ENCODE measurements at places on chromosomes 2 and 18.

DNA sequence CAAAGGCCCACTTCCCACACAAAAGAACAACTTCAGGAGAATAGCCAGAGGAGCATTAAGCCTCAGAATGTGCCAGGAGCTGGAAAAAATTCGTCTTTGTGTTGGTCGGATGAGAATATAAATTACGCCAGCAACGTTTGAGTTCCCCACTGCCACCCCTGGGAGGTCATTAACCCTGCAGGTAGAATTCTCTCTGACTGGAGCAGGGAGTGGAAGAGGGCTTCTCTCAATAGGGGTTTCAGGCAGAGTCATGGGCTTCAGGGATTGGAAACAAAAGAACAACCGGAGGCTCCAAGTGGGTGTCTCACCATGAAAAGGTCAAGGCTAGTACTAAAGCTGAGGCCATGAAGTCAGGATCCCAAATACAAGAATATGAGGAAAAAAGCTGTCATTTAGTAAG, 69.0 kb upstream of the DDX18 start:
- DNase-seq: no peak

GRCh38 chr2:30710461-30710860, 96.8 kb downstream of the CAPN13 start:
- no peak for DNase-seq

- DNase-seq: no peak
Measured at GRCh38 chr18:2644535-2644934, 11.0 kb upstream of the SMCHD1 start.

DNA sequence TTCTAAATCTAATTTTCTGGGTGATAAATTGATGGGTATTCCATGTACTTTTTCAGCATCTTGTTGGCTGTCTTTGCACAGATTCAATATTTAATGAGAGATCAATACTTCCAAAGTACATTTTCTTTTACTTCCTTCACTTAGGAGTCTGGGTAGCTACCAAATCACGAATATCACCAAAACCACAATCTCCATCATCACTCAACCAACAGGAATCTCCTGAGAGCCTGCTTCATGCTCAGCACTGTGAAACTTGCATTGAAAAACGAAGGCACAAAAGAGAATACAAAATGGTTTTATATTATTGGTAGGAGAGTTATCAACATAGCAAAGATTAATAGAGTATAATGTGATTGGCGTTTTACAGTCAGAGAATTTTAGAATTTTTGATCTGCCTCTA, 261.5 kb upstream of the DSEL start:
- DNase-seq: no peak
